Naive thymus-derived CD8-positive, alpha-beta T cell (primary cell): ENCODE measurements at places on chromosomes 5 and 9. TPM values are rescaled to one million over a fixed set of nuclear protein-coding genes. Genes with fewer than 3 reads are reported as not detected.
A peak's percentile ranks its signal among the peaks of the same experiment; 100 is the strongest.

DNA sequence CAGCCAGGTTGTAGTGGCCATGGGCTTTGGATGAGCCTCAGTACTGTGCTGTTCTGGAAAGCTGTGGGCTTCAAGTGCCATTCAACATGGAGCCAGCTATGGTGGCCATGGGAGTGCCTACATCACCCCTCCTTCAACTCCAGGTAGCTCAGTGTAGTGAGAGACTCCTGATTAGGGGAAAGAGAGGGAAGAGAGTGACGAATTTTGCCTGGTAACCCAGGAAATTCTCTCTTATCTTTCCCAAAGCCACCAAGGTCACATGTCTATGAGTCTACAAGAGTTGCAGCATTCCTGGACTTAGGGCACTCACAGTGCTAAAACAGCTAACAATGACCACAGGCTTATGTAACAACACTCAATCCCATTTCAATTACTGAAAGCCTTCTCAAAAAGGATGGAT, 81.7 kb upstream of the SPTLC1 start:
- no peaks in the 10 kb centered on the region for H3K4me1 ChIP-seq
- no peak for DNase-seq

GRCh38 chr9:120477534-120478001, 102.4 kb downstream of the CDK5RAP2 start:
- H3K4me1 ChIP-seq: peaks cover 3% of the 10 kb centered on the region
- no peaks in the 10 kb centered on the region for H3K27me3 ChIP-seq
- H3K4me3 ChIP-seq: no peak overlapping the region
- peak overlapping the region; percentile 61 for H3K27ac ChIP-seq
- H3K36me3 ChIP-seq: peaks cover 89% of the 10 kb centered on the region

GRCh38 chr5:11301171-11301570, 540.1 kb upstream of the DAP start:
- peaks cover 4% of the 10 kb centered on the region for H3K27me3 ChIP-seq
- no peak overlapping the region for H3K27ac ChIP-seq
- no peak overlapping the region for H3K4me3 ChIP-seq
- DNase-seq: no peak

DNA sequence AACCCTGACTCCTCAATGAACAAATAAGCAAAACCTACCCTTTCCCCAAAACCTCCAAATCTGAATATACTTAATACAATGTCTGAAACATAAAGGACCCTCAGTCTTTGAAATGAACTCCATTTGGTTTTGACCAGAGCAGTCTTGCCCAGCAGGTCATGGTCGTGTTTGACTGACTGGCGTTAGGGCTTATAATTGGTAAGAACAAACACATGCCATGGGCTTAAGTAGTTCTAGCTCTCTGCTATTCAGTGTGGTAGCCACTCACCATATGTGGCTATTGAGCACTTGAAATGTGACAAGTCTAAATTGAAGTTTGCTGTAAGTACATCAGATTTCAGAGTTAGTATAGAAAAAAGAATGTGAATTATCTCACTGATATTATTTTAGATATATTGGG, 42.1 kb downstream of the LRRTM2 start:
- H3K36me3 ChIP-seq: no peaks in the 10 kb centered on the region
- no peak overlapping the region for H3K4me3 ChIP-seq
- DNase-seq: no peak
- H3K27me3 ChIP-seq: peaks cover 32% of the 10 kb centered on the region
- no peak overlapping the region for H3K27ac ChIP-seq
- H3K4me1 ChIP-seq: no peaks in the 10 kb centered on the region

- no peak for DNase-seq
- H3K27ac ChIP-seq: no peak overlapping the region
- no peaks in the 10 kb centered on the region for H3K27me3 ChIP-seq
- no peak overlapping the region for H3K4me3 ChIP-seq
These were observed 107.9 kb downstream of the INVS start for GRCh38 chr9:100206899-100207298.

DNA sequence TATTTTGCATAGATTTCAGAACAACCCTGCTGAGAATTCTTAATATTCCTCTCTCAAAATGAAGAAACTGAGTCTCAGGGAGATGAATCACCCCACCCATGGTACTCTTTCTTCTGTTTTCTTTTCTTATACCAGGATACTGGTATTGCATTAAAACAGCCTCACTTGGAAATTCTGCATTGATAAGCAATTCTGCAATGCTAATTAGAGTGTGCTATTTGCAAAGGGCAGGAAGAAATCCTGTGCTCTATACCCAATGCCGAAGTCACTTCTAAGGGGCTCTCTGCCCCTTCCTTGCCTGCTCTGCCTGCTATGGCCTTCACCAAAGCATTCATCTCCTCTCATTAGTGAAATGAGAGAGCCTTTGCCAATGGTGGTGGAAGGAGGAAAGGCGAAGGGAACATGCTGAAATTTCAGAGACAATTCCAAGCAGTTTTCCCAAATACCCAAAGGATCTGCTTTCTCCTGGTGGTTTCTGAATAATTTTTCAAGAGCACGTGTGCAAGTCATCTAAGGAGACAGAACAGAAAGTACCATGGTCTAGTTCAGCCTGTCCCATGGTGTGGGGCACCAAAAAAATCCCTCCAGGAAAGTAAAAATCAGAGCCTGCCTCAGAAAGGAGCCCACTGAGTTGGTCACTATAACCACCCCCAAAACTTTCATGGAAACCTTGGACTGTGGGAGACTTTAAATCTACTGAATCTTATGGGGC, 156.5 kb downstream of the PAPPA start:
- no peak for DNase-seq
- H3K27me3 ChIP-seq: peaks cover 8% of the 10 kb centered on the region
- H3K27ac ChIP-seq: no peak overlapping the region
- no peak overlapping the region for H3K4me3 ChIP-seq
- H3K36me3 ChIP-seq: no peaks in the 10 kb centered on the region
- H3K4me1 ChIP-seq: no peaks in the 10 kb centered on the region

DNA sequence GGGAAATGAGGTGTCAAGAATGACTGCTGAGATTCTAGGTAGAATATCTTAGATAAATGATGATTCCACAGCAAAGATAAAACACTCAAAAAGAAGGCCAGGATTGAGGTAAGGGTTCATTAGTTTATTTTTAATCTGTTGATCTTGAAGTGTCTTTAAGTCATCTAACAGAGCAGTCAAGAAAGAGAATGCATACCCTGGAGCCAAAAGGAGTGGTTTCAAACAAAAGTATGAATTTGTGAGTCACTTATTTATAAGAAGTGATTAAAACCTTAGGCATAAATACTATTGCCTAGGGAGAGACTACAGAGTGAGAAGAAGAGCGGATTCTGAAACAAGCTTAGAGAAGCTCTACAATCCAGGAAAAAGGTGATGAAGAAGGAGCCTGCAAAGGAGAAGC, 541.0 kb downstream of the DTWD2 start:
- peaks cover 2% of the 10 kb centered on the region for H3K27me3 ChIP-seq
- no peaks in the 10 kb centered on the region for H3K4me1 ChIP-seq
- H3K4me3 ChIP-seq: no peak overlapping the region
- H3K36me3 ChIP-seq: no peaks in the 10 kb centered on the region
- no peak for DNase-seq

DNA sequence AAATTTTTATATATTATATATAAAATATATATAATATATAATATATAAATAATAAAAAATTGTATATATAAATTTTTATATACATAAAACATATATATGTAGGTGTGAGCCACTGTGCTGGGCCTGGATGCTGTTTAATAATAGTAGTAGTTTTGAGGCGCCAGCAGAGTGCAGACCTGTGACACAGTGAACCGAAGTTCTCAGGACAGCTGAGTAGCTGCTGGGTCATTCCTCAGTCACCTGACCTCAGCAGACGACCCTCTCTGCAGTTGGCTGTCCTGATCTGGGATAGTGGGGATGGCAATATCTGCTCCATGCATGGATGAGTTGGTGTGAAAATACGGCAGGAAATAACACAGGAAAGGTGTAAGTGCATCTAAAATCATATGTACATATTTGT, 3.3 kb upstream of the SNX18 start:
- H3K27ac ChIP-seq: no peak overlapping the region
- peaks cover 7% of the 10 kb centered on the region for H3K4me1 ChIP-seq
- H3K36me3 ChIP-seq: no peaks in the 10 kb centered on the region
- no peaks in the 10 kb centered on the region for H3K27me3 ChIP-seq
- DNase-seq: no peak

GRCh38 chr5:3329427-3329826, 266.2 kb upstream of the IRX1 start:
- no peaks in the 10 kb centered on the region for H3K4me1 ChIP-seq
- DNase-seq: no peak
- H3K27me3 ChIP-seq: no peaks in the 10 kb centered on the region
- no peak overlapping the region for H3K4me3 ChIP-seq
- H3K27ac ChIP-seq: no peak overlapping the region

DNA sequence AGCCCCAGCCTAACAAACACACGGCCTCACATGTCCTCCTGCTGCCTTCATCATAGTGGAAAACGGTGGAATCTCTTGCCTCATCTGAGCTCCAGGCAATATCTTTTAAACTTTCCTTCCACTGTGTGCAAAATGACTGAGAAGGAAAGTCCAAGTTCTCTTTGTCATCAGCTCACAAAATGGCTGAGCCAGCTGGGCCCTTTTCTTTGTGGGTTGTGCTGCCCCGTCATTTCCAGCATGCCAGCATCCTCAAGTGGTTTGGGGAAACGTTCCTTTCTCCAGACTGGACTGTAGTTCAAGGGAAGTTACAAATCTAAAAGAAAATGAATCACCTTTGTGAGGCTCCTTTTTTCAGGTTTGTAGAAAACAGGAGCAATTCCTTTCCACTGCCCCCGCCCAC, 171.1 kb upstream of the FSTL4 start:
- H3K36me3 ChIP-seq: no peaks in the 10 kb centered on the region
- H3K4me3 ChIP-seq: no peak overlapping the region
- H3K27me3 ChIP-seq: no peaks in the 10 kb centered on the region
- DNase-seq: no peak

GRCh38 chr9:87701931-87702421, 23.9 kb upstream of the CTSL start:
- no peaks in the 10 kb centered on the region for H3K27me3 ChIP-seq
- DNase-seq: no peak
- H3K4me1 ChIP-seq: no peaks in the 10 kb centered on the region
- no peak overlapping the region for H3K4me3 ChIP-seq
- H3K27ac ChIP-seq: no peak overlapping the region
- no peaks in the 10 kb centered on the region for H3K36me3 ChIP-seq

GRCh38 chr5:169100735-169101075, 200.2 kb downstream of the SLIT3 start:
- H3K27me3 ChIP-seq: peaks cover 4% of the 10 kb centered on the region
- H3K4me3 ChIP-seq: no peak overlapping the region
- H3K36me3 ChIP-seq: no peaks in the 10 kb centered on the region
- no peaks in the 10 kb centered on the region for H3K4me1 ChIP-seq

GRCh38 chr9:133202145-133202513, 6.9 kb downstream of the OBP2B start:
- H3K27me3 ChIP-seq: peaks cover 32% of the 10 kb centered on the region
- DNase-seq: no peak
- H3K4me1 ChIP-seq: peaks cover 16% of the 10 kb centered on the region
- H3K4me3 ChIP-seq: no peak overlapping the region

DNA sequence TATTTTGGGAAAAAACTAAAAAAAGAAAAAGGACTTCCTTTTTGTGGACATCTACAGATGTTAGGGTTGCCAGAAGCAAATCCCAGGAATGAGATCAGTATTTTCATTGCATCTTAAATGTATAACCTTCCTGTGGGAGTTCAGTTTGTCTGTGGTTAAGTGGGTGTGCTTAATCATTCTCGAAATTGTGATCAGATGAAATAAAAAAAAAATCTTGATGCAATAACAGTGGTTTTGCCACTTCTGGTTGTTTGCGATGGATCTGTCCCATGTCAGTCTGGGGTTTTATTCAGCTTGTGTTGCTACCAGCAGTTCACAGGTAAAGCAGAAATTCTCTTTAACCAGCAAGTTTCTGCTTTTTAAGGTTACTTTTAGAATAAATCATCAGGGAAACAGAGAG, 179.0 kb downstream of the MAN2A1 start:
- H3K4me3 ChIP-seq: peak overlapping the region; percentile 45
- no peak for DNase-seq
- peaks cover 37% of the 10 kb centered on the region for H3K36me3 ChIP-seq
- no peaks in the 10 kb centered on the region for H3K27me3 ChIP-seq
- H3K27ac ChIP-seq: peak overlapping the region; percentile 25
- peaks cover 35% of the 10 kb centered on the region for H3K4me1 ChIP-seq

DNA sequence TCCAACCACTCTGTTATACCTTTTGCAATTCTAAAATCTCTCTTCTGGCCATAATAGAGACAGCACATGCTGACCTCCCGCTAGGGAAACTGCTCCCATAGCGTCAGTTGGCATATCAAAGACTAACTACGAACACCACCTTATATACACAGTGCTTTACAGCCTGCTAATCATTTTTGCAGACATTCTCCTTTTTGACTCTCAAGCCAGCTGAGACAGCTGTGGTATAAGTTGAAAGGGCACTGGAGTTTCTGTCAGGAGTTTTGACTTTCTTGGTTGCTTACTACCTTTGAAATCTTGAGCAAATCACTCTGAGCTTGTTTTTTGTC, 160.2 kb upstream of the TBCA start:
- peaks cover 2% of the 10 kb centered on the region for H3K36me3 ChIP-seq
- H3K4me3 ChIP-seq: no peak overlapping the region
- no peaks in the 10 kb centered on the region for H3K4me1 ChIP-seq
- peaks cover 12% of the 10 kb centered on the region for H3K27me3 ChIP-seq

DNA sequence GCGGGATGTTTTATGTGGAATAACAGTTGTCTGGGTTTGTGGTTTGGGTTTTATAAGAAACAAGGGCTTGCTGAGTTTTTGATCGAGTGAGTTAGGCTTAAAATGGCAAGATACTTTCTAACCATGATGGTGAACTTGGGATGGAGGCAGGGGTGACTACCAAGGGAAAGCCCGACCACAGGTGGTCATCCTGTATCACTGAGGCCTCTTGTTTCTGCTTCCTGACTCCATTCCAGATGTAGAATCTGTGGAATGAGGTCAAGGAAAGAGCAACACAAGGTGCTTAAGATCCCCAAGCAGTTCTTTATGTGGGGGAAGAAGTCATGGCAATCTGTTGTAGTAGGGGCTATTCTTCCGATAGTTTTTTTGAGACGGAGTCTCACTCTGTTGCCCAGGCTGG, 122.3 kb downstream of the GOLPH3 start:
- H3K27me3 ChIP-seq: no peaks in the 10 kb centered on the region
- H3K27ac ChIP-seq: no peak overlapping the region
- no peaks in the 10 kb centered on the region for H3K36me3 ChIP-seq
- no peak overlapping the region for H3K4me3 ChIP-seq
- DNase-seq: no peak

DNA sequence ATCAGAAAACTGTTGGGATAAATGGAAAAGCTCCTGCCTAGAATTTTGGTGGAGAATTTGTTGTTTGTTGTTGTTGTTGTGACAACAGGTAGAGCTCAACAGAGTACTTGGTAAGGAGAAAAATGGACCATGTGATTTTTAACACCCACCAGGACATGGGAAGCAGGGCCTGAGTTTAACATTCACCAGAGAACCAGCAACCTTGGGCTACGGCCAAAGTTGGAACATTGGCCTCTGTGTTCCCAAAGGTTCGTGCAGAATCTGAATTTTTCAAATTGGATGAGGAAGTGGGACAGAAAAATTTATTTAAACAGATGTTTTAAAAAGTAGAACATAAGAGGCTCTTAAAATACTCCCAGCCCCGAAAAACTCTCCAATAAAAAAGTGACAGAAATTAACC, 127.0 kb downstream of the GNA14 start:
- no peaks in the 10 kb centered on the region for H3K36me3 ChIP-seq
- no peaks in the 10 kb centered on the region for H3K27me3 ChIP-seq
- no peak overlapping the region for H3K4me3 ChIP-seq
- no peak for DNase-seq
- no peaks in the 10 kb centered on the region for H3K4me1 ChIP-seq
- no peak overlapping the region for H3K27ac ChIP-seq

GFI1B gene
- 0.39 TPM for total RNA-seq

PAEP gene
- not detected for total RNA-seq

PCDHGA12 gene
- 0.22 TPM for total RNA-seq

SAXO1 gene
- 0.38 TPM for total RNA-seq

CEP72 gene
- total RNA-seq: 27.5 TPM
